ENCODE measurements at places on chromosomes 4 and X. TPM values are rescaled to one million over a fixed set of nuclear protein-coding genes. Genes with fewer than 3 reads are reported as not detected.

GRCh38 chr4:16843831-16844508 is 54.5 kb downstream of the LDB2 start:
- DNase-seq = peak; percentile 8

Gene RNF212
- not detected for total RNA-seq

DNA sequence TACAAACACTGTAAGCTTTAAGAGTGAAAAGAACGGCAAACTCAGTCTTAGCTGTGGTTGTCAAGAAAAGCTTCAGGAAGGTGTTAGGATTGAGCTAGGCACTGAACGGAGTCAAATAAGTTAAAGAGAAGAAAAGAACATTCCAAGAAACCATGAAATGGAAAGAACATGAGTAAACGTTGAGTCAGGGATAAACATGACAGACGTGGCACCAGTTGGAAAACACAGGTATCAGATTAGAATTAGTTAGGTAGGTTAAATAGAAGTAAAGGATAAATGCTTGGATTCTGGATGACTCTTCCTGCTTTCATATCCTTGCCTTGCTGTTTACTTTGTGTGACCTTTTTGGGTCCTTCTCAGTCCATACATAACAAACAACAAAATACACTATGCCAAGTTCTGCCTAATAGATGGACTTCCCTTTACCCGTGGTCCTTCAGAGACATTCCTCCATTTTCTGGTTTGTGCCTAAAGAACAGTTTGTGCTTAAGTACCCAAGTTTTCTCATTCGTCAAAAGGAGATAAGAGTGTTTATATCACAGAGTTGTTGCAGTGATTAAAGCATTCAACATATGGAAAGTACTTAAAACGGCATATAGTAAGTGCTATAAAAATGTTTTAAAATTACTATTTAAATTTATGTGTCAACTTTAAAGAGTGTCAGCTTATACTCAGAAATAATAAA is 446.9 kb downstream of the TMA16 start:
- peak; percentile 1 for DNase-seq

DNA sequence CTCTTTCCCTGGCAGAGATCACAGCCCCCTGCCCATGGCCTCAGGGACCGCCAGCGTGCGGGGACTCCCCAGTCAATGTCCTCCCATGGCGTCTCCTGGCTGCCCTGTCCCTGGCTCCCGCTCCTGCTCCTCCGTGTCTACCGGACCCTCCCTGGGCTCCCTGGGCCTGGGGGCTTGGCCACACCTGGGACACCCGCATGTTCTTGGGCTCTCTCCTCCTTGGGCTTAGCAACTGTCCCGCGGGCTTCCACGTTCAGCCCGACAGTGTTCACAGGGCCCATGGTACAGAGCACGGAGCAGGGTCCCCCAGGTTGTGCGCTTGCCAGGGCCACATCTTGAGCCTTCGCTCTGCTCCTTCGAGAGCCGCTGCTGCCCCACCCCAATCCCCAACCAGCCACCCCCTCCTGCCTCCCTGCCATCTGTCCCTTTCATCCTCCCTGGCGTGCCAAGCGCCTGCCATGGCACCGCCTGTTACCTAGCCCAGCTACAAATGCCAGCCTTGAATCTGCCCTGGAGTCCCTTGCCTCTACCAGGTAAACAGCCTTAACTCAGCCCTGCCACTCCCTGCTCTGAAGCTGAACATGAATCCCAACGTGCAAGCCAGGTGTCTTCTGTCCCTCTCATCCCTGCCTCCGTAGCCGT is 3.9 kb downstream of the AVPR2 start:
- DNase-seq = no peak

GRCh38 chrX:47197526-47197925 is 3.9 kb downstream of the UBA1 start:
- no peak for DNase-seq

All from Daoy (cell line).